Stimulated activated CD4-positive, alpha-beta T cell treated with anti-CD3 and anti-CD28 coated beads, Interleukin-15, amount 100 ng/mL, for 1 hour (primary cell): ENCODE measurements at places on chromosomes 7 and 10.

DNA sequence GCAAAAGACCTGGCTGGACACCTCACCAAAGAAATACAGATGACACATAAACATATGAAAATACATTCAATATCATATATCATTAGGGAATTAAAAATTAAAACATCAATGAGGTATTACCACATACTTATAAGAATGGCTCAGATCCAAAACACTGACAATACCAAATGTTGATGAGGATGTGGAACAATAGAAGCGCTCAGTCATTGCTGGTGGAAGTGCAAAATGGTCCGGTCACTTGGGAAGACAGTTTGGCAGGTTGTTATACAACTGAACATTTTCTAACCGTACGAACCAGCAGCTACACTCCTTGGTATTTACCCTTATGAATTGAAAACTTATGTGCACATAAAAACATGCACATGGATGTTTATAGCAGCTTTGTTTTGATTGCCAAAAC, 38.5 kb downstream of the ZMYND11 start:
- DNase-seq: no peak

DNA sequence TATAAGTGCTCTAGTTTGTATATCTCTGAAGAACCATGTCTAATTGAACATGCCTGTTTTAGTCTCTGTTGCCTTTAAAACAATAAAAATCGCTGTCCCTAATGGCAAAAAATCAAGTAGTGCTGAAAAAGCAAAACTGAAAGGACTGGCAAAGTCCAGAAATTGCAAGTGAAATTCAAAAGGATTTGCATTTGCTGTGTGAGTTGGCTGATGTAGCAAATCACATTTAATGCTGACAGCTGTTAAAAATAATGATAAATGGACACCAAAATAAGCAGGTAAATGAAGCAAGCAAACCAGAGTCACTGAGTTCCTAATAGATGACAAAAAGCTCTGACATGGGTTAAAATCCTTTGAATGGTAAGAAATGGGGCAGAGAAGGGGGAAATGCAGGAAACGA, 874.1 kb downstream of the GRM8 start:
- DNase-seq: no peak

DNA sequence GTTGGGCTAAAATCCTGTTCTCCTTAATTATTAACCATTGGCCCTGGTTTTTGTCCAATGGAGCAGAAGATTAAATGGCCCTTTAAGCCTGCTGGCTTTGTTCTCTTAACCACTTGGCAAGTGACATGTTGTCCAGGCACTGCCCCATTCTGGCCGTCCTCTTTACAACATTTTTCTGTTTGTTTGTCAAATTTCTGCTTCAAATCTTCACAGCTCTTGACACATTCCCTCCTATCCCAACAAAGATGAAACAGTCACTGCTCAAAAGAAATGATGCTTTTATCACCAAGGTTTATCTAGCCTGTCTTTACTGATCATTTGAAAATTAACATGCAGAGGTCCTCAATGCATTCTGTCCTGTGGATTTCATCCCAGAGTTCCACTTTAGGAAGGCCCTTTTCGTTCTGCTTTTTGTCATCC, 700.4 kb downstream of the KCNMA1 start:
- no peak for DNase-seq

- no peak for DNase-seq
These were observed 101.8 kb upstream of the RELN start for GRCh38 chr7:104091242-104091641.
